ENCODE measurements at places on chromosomes 4 and X.

DNA sequence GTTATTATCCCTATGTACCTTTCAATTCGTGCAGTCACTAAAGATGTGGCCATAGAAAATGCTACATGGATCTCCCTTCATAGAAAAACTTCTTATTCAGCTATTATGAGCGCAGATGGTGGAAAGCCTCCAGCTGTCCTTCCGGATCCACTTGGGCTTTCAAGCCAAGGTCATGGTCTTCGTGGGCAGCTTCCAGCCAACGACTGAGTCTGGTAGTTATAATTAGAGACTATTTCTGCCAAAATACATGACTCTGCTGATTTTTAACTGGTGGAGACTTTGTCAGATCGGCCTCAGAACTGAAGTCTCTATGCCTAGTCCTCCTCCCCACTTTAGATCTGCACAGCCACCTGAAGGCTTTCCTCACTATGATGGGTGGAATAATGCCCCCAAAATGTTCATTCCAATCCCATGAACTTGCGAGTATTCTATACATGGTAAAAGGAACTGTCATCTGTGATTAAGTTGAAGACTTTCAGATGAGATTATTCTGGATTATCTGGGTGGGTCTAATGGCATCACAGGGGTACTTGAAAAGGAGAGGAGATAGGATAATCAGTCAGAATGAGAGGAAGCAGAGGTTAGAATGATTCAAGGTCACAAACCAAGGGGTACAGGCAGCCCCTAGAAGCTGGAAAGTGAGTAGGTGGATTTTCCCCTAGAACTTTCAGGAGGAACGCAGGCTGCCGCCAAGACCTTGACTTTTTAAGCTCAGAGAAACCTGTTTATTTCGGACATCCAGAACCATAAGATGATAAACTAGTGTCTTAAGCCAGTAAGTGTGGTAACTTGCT is 171.1 kb upstream of the CXCL13 start:
- no peak for DNase-seq

DNA sequence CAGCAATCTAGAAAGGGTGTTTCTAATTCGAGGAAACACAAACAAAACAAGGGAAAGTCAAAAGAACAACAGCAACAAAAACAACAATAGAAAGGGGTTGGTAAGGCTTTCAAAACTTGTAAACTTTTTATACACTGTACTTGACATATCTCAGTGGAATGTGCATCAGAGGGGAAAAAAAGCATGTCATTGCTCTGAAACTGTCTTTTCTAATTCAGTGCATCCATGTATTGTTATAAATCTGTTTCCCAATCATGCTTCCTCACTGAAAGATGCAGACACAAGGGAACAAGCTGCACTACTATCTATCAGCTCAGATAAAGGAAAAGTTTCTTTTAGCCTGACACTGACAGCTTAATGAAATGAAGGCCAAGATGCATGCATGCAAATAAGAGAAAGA is 44.2 kb upstream of the PCDH18 start:
- no peak for DNase-seq

DNA sequence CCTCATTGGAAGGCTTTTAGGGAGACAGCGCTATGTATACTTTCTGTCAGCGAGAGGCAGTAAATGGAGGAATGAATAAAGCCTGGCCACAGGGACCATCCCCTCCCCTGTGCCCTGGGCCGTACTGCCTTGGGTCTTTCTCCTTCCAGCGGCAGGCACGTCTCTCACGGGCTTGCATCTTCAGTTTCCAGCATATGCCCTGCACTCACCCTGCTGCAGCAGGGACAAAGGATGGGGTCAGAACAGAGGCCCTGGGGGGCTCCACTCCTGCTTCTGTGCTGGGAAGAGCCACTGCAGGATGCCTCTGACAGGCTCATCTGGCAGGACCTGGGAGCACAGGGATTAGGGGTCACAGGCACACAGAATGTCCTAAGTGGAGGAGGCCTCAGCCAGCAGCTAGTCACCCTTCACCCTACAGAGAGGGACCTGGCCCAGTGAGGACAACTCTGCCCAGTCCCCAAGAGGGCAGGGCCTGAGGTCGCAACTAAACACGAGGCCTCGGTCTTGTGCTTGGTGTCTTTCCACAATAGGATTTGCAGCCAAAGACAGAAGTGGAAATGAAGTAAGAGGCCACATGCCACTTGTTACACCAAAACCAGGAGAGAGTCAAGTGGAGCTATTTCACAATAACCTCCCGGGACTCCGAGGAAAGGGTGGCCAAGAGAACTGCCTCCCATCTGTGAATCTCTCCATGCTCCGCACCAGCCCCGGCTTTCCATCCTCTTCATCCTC is 150.8 kb downstream of the AFAP1 start:
- no peak for DNase-seq

GRCh38 chr4:176841711-176842112 is 49.0 kb upstream of the VEGFC start:
- DNase-seq = no peak

DNA sequence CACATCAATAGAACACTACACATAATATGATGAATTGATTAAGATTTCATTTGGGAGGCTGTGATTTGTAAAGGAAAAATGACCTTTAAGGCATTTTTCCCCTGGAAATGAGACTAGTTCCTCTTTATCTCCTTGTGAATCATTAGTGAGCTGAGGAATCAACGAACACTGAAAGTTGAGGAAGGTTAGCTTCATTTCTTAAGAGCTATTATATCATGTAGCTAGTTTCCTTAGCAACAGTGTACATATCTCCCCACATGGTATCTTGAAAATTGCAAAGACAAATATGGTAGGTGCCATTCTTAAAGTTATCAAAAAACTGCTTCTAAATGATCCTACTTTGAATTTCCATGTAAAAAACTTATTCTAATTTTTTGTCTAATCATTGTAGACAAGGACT is 127.5 kb upstream of the NRK start:
- DNase-seq = no peak

- DNase-seq = no peak
Observed at GRCh38 chr4:184148738-184149637, 68.7 kb downstream of the ENPP6 start.

DNA sequence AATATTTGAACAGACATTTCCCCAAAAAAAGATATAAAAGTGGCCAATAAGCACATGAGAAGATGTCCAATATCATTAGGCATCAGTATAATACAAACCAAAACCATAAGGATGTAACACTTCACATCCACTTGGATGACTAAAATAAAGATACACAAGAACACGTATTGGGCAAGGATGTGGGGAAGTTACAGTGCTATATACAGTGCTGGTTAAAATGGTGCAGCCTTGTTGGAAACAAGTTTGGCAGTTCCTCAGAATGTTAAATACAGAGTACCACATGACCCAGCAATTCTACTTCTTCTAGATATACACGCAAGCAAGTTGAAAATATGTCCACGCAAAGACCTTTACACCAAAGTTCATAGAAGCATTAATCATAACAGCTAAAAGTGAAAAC is 58.9 kb downstream of the HAUS3 start:
- no peak for DNase-seq

- no peak for DNase-seq
Observed at GRCh38 chrX:72487661-72488060, 85.0 kb downstream of the HDAC8 start.

- no peak for DNase-seq
Observed at GRCh38 chr4:189261475-189261874, 679.2 kb upstream of the FRG1 start.

- no peak for DNase-seq
Observed at GRCh38 chr4:3762264-3762663, 3.9 kb upstream of the ADRA2C start.

GRCh38 chr4:25190407-25190806 is 30.2 kb upstream of the SEPSECS start:
- no peak for DNase-seq

DNA sequence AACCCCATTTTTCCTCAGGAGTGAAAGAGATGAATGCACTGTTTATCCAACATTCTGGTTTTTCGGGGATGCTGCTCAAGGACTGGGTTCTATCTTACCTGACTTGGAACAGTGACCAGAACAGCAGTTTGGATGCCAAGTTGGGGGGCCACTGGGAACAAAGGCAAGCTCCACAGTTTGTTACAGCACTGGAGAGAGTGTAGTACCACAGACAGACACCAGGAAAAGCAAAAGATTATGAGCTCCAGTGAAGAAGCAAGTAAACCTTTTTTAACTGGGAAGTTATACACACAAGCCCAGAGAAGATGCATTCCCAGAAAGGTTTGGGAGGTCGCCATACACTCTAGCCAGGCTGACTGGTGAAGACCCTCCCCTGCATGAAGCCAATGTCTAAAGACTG is 13.6 kb downstream of the C4orf36 start:
- no peak for DNase-seq

- DNase-seq = no peak
Observed at GRCh38 chr4:126221717-126222340, 907.1 kb downstream of the FAT4 start.

- DNase-seq = no peak
Observed at GRCh38 chr4:82801910-82802521, 3.4 kb upstream of the SCD5 start.

DNA sequence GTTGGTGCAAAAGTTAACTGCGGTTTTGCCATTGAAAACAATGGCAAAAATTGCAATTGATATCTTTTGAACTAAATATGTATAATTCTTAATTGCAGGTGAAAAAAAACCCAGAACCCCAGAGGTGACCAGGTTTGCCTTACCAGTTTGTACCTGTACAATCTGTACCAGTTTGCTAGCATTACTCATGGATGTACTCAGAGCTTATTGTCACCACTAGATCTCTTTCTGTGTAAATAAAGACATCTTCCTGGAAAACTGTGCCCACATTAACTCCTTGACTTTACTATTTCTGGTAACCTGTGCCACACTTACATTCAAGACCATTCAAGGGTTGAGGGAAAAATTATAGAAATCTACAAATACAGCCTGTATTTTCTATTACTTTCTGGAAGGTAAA is 139.7 kb downstream of the ELOVL6 start:
- DNase-seq = no peak

DNA sequence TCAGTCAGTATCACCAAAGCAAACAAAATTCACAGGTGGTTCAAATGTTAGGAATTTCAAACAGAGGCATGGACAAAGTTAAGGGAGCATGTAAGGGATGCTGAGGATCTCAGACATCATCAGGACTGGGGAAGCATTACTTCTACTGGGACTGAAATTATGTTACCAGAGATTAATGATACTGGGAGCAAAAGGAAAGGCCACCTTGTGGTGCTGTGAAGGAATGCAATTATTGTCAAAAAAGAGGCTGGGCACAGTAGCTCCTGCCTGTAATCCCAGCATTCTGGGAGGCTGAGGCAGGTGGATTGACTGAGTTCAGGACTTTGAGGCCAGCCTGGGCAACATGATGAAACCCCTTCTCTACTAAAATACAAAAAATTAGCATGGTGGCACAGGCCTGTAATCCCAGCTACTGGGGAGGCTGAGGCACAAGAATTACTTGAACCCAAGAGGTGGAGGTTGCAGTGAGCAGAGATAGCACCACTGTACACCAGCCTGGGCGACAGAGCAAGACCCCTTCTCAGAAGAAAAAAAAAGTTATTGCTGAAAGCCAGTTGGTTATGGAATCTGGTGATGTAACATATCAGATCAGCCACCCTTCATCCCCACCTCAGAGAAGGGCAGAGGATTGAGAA is 954.3 kb downstream of the PCDH7 start:
- no peak for DNase-seq

All from stimulated activated CD8-positive, alpha-beta memory T cell treated with anti-CD3 and anti-CD28 coated beads, Interleukin-7, amount 100 ng/mL, for 1 hour (primary cell).